ENCODE measurements at places on chromosomes 1 and 21.

DNA sequence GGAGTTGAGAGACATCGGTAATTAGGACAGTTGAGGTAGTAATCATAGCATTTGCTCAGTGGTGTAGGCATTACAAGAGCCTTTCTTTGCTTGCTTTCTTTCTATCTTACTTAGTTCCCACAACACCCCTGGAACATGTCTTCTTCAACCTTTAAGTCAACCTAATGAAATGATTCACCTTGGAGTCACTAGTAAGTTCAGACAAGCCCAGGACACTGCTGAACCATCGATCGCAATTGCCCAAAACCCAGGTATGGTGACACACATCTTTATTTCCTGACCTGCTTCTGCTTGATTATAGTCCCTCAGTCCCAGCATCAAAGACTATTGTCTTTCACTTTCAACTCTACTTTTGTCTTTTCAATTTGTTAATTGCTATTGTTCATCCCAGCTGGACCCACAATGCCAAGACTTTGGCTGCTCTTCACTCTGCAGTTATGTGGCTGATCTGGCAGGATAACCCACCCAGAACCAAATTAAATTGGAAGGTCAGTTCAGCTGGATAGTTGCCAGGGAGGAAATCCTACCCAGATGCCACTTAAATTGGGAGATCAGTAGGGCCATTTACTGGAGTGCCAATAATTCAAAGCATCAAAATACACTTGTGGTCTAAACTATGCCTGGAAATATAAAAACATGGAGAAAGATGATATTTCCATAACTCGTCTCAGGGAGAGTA lies 272.9 kb downstream of the RWDD3 start:
- DNase-seq, result no peak

GRCh38 chr1:208129060-208129459 lies 115.1 kb downstream of the PLXNA2 start:
- no peak for DNase-seq

- no peak for DNase-seq
Measured at GRCh38 chr1:92307980-92308379, 9.1 kb downstream of the RPAP2 start.

DNA sequence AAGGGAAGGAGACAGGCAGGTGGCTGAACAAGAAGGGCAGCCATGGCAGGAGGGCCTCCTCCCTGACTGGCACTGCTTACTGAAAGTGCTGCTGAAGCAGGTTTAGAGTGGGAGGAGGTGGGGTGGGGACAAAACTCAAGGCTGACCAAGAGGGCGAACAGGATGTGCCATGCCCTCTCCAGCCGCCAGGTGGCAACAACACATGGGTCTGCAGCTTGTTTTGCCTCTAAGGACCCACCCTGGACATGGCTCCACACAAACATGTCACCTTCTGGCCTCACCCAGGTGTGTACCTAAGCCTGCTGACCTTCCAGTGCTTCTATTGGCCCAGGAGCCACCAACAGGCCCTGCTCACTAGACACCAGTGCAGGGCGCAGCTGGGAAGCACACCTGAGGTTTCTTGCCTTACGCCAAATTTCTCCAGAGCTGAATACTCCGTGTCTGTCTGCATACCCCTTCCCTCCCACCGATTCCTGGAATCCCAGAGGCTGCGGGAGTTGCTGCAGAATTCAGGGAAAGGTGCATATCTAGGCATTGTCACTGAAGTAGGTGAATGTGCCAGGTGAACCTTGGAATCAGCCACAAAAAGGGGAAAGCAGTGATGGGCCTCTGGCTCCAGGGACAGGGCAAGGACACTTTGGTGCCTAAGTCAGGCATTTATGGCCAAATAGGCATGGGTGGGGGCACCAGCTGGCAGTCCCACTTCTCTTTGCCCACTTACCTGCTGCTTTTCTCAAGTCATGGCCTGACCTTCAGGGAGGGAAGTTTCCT lies 5.3 kb downstream of the PSRC1 start:
- DNase-seq, result peak; percentile 60

- DNase-seq, result no peak
Measured at GRCh38 chr1:204314171-204314892, 45.4 kb downstream of the PLEKHA6 start.

GRCh38 chr1:228362884-228363450 lies 43.7 kb downstream of the TRIM11 start:
- DNase-seq, result no peak

DNA sequence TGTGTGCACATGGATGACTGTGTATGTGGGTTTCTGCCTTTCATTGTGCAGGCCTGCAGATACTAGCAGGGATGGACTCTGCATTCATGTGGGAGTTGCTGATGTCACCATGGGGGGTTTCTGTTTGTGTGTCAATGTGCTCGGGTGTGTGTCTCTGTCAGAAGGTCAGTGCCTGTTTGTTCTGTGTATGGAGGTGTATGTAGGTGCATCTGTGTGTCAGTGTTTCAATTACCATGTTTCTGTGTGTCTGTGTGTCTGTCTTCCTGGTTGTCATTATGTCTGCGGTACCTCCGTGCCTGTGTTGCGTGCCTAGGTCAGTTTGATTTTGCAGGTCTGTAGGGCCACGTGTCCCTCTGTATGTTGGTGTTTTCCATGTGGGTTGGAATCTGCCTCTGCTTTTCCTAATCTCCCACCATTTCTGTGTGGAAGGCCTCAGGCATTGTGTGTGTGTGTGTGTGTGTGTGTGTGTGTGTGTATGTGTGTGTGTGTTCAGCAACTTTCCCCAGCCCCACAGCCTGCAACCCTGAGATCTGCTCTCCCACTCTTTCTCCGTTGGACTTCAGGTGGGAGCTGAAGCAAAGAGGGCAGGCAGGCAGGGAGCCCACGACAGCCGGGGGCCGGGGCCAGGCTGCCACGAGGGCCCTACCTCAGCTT lies 36.7 kb upstream of the WASF2 start:
- no peak for DNase-seq

DNA sequence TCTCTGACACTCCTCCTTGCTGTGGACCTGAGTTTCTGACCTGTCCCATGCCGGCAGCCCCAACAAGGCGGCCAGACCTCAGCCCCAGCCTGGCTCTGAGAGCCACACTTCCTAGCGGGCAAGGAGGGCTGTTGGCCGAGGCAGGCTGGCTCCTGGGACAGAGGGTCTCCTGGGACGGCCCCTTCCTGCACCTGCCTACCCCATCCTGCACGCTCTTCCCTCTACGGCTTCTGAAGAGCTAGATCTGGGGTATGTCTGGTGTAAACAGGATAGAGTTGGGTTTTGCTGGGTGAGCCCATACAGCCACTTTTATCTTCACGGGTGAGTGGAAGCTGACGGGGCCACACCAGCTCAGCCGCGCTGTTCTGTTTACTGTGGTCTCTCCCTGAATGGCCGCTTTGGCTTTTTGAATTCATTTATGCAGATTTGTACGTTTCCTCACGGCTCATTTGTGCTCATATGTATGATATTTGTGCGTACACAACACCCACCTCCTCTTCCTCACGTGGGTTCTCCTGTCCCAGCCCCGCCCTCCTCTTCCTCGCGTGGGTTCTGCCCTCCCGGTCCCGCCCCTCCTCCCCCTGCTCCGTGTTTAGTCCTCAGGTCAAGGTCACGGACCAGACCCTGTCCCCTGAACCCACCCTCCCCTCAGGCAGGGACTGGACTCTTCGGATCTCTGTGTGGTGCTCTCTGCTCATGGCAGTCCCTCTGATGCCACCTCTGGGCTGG lies 34.7 kb upstream of the POFUT2 start:
- DNase-seq, result no peak

DNA sequence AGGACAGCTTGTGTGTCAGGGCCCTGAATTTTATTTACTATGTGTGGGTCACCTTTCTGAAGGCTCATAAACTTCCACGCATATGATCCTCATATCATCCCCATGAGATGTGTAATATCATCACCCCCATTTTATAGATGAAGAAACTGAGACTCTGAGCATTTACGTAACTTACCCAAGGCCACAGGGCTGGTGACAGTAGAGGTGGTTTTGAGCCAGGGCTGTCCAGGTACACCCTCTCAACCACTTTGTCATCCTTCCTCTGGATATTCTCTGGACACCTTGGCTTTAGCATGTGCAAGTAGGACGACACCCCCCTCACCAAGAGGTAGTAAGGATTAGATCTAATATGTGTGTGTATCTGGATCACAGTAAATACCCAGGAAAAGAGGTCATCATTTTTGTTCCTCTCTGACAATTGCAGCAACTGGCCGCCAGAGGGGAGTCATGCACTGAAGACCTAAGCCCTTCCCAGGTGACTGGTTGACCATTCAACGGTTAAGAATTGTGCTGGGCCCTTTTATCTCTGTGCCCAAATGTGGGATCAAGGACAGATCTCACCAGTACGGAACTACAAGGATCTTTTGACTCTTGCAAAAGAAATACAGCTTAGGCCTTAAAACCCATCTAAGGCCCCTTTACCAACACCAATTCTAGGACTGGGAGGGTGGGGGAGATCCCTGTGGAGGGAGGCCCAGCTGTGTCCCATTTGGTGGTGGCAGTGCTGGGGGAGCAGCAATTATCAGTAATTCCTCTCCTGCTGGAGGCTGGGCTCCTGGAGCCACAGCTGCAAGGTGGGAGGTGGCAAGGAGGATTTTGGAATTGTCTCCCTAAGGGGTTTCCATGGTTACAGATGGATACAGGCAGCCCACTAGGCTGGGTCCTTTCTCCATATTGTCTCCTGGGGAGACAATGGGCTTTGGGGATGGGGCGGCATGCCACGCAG lies 13.7 kb upstream of the E2F2 start:
- DNase-seq, result peak; percentile 70

DNA sequence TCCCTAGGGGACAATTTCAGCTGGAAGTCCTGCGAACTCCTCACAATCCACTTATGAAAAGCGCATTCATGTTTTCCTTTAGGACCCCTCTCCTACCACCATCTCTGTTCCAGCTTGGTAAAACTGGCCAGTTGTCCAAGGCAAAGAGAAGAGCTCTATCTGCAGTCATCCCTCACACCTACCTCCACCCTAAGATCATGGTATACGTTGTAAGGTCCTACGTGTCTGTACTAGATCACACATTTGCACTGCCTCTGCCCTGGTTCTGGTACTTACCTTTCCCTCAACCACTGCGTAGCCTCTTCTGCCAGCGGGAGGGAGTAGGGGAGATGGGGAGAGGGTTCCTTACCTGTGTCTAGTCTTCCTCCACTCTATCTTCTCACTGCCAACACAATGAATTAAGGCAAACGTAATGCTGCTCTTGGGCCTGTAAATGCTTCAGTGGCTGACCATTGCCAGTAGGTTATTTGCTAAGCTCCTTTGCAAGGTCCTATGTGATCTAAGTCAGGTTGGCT lies 739 bp upstream of the NUP133 start:
- DNase-seq, result no peak
